IPS DF 6.9 (cell line): ENCODE measurements at places on chromosomes 5 and 9.

GRCh38 chr5:137441476-137441875 is 57.6 kb downstream of the SPOCK1 start:
- DNase-seq, result no peak

DNA sequence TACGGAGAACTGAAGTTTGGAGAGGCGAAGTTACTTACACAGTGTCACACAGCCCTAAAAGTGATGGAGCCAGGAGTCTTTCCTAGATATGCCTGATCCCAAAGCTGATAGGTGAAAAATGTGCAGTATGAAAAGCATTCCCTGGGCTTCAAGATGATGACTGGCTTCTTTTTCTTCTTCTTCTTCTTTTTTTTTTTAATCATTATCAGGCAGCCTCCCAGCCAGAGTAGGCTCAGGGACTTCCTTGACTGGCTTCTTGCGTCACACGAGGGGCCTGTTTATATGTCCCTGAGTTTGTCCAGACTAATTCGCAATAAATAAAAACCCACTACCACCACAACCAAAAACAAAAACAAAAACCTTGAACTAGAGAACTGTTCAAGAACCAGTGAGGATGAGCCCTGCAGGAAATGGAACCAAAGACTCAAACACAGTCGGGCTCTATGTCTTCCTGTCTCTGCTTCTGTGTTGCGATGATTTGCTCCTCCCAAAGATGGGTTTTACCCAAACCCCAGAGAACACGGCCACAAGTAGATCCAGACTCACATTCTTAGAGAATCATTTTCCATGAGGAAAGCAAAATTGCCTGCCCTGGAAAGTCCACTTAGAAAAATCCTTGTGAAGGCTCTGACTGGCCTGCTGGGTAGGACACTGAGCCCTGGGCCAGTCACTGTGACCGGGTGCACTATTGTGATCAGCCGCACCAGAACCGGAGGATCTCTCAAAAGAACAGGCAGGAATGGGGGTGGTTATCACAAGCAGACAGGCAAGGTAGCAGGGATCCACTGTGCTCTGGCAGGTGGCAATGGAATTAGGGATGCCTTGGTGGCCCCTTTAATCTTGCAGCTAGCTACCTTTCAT is 38.0 kb upstream of the ADAM19 start:
- DNase-seq, result no peak

- peak; percentile 37 for DNase-seq
Observed at GRCh38 chr9:88534456-88535225, at the start of gene NXNL2. Gene NXNL2 (plus strand): TSS chr9:88535178. CDS start chr9:88535435, 257 bp downstream.

DNA sequence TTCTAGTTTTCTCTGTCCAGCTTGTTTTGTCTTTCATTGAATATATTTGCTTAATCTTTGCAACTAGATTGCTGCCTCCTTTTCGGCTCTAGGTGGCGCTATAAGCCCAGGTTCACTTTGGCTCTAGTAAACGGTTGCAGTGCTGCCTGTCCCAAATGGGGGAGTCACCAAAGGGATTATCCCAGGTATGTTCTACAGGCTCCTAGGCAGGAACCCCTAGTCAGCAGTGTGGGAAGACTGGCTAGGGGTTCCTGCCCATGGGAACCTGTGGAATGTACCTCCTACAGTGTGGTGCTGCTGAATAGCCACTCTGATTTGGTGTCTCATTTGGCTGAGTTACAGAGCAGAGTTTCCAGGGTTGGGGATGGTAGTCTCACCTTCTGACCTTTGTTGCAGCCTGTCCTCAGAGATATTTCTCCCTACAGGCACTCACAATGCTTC is 85.2 kb downstream of the ARSB start:
- peak; percentile 41 for DNase-seq
